BE2C (cell line): ENCODE measurements at places on chromosomes 1 and 21.

DNA sequence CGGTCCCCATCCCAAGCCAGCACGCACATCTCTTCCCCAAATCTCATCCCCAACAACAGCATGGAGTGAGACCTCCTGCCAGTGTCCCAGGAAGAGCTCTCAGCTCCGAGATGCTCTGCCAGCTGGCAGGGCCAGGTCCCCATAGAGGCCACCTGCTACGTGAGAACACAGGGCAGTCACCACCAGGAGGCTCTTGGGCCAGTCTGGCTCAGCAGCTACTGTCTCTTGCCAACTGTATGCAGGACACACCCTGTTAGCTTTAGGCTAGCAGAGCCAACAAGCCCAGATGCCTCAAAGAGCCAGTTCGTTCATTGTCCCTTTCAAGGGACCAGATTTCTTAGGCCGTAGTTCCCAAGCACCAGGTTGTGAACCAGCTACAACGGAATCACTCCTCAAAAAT lies 36.9 kb downstream of the FBXO2 start:
- DNase-seq: no peak

DNA sequence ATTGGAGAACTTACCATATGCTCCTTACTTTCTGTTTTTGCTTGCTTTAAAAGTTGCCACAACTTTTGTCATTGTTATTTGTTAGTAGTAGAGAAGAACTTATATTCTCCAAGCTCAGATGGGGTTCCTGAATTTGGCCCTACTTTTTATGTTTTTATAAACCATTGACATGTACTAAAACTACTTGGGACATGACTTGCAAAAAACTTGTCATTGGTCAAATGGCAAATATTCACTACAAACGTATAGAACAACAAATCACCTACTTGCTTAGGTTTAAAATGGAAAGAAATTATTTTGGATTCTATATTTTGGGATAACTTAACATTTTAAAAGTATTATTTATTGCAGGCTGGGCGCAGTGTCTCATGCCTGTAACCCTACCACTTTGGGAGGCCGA lies 32.7 kb downstream of the PIGP start:
- no peak for DNase-seq

DNA sequence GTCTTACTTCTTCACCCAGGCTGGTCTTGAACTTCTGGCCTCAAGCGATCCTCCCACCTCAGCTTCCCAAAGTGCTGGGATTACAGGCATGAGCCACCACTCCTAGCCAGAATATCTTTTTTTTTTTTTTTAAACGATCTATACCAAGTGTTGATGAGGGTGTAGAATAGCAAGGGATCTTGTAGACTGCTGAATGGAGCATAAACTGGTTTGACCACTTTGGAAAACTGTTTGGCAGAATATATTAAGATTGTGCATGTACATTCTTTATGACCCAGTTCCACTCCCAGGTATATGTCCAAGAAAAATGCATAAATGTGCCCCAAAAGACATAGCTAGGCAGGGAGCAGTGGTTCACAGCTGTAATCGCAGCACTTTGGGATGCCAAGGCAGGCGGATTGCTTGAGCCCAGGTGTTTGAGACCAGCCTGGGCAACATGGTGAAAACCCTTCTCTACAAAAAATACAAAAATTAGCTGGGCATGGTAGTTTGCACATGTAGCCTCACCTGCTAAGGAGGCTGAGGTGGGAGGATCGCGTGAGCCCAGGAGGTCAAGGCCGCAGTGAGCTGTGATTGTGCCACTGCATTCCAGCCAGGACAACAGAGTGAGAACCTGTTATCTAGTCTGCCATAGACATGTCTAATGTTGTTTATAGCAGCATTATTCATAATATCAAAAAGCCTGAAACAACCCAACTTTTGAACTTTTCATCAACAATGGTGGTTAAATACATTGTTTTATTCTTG lies 184.0 kb downstream of the VPS13D start:
- DNase-seq: no peak

GRCh38 chr1:78269591-78269990 lies 221.2 kb upstream of the PTGFR start:
- DNase-seq: no peak

GRCh38 chr1:168344517-168344916 lies 63.8 kb downstream of the TBX19 start:
- DNase-seq: no peak

DNA sequence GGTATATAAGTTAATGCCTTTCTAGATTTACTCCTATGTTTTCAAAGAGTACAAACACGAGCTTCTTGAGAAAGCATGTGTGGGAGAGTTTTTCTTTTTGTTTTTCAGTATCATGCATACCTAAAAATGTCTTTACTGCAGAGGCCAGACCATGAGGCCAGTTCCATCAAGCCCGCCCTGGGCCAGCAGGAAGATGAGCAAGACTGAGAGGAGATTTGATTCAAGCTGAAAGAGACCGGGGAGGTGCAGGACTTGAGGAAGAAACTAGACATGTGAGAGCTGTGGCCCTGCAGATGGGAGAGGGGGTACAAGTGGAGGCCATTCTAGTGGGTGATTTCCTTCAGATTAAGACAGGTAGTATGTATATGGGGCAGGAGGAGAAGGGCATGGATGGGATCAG lies 33.4 kb upstream of the NTPCR start:
- no peak for DNase-seq

GRCh38 chr1:235460770-235461169 lies 43.5 kb downstream of the B3GALNT2 start:
- no peak for DNase-seq

- no peak for DNase-seq
These were observed 15.8 kb upstream of the SLC25A44 start for GRCh38 chr1:156177919-156178654.

DNA sequence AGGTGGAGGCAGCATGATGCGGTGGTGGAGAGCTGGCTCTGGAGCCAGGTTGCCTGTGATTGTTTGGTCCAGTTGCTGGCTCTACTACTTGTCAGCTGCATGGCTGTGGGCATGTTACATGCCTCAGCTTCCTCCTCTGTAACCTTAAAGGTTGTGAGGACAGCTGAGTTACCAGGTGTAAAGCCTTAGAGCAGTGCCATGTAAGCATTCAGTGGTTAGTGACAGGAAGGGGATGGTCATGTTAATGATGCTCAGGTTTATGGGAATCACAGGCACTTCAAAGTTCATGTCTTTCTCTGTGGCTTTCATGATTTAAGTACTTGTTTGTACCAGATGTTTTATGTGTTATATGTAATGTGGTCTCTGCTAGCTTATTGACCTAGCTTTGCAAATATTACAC lies 32.6 kb downstream of the PTGFRN start:
- DNase-seq: no peak

GRCh38 chr1:237239248-237239647 lies 197.3 kb downstream of the RYR2 start:
- DNase-seq: no peak

DNA sequence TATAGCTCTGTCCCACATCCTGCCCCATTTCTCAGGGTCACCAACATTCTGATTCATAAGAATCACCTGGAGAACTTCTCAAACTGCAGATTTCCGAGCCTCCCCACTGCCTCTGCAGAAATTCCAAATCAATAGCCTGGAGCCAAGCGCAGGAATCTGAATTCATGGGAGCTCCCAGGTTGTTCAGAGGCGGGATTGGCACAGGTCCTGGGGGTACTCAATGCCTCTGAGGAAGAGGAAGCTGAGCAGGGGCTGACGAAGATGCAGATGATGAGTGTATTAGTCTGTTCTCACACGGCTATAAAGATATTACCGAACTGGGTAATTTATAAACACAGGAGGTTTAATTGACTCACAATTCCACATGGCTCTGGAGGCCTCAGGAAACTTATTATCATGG lies 455.5 kb downstream of the MATN1 start:
- DNase-seq: no peak

- no peak for DNase-seq
These were observed 18.4 kb downstream of the H6PD start for GRCh38 chr1:9253004-9253403.

DNA sequence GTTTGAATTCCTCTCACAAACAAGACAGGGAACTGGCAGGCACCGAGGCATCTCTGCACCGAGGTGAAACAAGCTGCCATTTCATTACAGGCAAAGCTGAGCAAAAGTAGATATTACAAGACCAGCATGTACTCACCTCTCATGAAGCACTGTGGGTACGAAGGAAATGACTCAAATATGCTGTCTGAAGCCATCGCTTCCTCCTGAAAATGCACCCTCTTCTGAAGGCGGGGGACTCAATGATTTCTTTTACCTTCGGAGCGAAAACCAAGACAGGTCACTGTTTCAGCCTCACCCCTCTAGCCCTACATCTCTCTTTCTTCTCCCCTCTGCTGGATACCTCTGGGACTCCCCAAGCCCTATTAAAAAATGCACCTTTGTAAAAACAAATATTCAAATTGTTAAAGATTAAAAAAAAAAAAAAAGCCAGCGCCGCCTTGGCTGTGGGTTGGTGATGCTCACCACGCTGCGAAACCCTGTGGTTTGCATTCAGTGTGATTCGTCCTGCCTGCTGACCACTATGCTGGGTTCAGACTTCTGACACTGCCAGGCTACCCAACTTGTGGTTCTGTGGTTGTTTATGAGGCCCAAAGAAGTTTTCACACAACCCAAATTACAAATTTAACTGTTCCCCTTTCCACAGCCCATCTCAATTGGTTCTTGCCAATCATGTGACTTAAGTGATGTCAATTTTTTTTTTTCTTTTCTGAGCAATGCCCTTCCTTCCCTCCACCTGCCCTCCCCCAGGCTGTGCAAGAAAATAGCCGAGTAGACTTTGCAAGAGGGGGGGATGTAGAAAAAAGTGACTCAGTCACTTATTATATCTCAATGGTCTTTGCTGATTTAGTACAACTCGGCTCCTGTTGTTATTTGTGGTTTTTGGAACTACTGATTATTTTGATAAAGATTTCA lies at the start of gene RUNX1:
RUNX1 (minus strand) TSS at position 597 of the 912 bp plus-strand sequence.
- DNase-seq: no peak

GRCh38 chr1:59568158-59568935 lies 246.4 kb upstream of the HOOK1 start:
- DNase-seq: no peak

GRCh38 chr1:169041366-169041765 lies 65.1 kb upstream of the ATP1B1 start:
- DNase-seq: no peak

- DNase-seq: no peak
These were observed 15.8 kb downstream of the SMAP2 start for GRCh38 chr1:40389322-40389803.

- no peak for DNase-seq
These were observed 488.5 kb downstream of the NPHP4 start for GRCh38 chr1:5503556-5504363.

DNA sequence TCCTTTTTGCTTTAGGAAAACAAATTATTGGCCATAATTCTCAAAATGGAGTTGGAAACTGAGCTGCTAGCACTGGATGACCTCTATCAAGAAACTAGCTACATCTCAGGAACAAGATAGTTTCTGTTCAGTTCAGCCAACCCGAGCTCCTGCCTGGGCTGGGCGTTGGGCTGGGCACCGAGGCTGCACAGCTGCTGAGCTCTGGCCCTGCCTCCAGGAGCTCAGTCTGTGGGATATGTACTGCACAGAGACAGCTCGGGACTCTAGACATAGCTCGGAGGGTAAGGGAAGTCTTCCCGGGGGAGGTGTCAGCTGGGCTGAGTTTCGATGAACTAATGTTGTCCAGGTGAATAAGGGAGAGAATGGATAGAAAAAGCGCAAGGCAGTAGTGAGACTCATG lies 24.5 kb upstream of the SLC1A7 start:
- no peak for DNase-seq

- no peak for DNase-seq
These were observed 2.4 kb downstream of the LSS start for GRCh38 chr21:46226146-46226545.

DNA sequence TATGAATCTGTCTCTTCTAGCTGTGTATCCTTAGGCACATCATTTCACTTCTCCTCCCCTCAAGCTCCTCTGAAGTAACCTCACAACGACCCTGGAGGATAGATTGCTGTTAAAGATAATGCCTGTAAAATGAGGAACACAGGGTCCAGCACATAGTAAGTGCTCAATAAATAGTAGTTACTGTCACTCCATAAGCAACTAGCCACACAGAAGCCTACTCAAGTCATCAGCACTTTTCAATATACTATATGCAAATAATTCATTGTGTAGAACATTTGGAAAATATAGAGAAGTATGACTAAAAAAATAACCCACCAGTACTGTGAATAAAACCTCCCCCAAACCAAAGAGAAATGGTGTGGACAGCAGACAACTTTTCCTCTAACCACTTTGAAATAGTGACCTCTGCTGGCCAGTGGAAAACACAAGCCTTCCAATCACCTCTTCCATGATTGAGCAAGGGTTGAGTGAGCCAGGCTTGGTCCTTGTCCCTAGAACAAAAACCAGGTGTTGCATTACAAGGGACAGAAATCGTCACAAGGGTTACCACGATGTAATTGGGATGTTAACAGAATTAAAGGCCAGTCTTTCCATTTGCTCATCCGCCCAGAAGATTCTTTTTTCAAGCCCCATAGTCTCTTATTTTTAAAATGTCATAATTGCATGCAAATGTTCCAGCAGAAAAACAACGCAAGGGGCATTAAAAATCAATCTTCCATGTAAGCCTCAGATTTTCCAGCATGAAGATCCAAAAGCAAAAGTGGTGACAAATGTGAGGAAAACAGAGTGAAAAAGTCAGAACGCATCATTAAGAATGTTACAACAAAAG lies 15.7 kb upstream of the GLIS1 start:
- peak; percentile 38 for DNase-seq

DNA sequence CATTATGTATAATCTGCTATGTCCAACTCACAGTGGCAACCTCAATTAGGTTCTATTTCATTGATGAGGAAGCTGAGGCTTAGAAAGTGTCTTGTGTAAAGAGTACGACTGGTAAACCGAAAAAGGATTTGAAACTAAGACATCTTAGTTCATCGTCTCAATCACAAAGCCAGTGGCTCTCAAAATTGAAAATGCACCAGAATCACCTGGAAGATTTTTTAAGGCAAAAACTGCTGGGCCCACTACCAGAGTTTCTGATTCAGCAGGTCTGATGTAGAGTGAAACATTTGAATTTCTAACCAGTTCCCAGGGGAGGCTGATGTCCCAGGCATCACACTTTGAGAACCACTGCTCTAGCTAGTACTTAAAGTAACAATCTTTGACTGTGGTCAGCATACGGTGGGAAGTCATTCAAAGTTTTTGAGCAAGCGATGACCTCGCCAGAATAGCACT lies 5.2 kb upstream of the LRRC53 start:
- DNase-seq: no peak

- DNase-seq: no peak
These were observed 25.7 kb downstream of the WNT4 start for GRCh38 chr1:22117238-22117637.

DNA sequence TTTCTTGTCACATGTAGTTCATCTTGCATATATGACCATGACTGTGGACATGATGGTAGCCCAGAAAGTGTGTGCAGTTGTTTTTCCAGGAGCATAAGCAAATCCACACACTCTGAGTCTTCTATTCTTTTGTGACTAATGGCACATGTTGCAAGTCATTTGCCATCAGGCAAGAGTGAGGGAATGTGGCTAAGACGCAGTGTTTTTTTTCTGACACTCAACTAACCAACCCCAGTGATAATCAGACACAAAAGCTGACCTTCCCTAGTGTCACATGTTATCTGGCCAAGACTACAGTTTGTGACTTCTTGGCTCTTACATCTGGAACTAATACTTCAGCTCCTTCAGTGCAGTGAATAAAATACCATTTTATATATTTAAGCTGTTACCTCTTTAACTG lies 108.8 kb downstream of the ITSN1 start:
- no peak for DNase-seq

- DNase-seq: no peak
These were observed 32.0 kb downstream of the INPP5B start for GRCh38 chr1:37914719-37915475.
